ENCODE measurements at places on chromosomes 5 and 9. TPM values are rescaled to one million over a fixed set of nuclear protein-coding genes. Genes with fewer than 3 reads are reported as not detected.

PCA3 gene
- total RNA-seq = 0.62 TPM

WNT8A gene
- 0.69 TPM for total RNA-seq

CLINT1 gene
- total RNA-seq = 72.9 TPM

ANGPTL2 gene
- total RNA-seq = 5.7 TPM

DNA sequence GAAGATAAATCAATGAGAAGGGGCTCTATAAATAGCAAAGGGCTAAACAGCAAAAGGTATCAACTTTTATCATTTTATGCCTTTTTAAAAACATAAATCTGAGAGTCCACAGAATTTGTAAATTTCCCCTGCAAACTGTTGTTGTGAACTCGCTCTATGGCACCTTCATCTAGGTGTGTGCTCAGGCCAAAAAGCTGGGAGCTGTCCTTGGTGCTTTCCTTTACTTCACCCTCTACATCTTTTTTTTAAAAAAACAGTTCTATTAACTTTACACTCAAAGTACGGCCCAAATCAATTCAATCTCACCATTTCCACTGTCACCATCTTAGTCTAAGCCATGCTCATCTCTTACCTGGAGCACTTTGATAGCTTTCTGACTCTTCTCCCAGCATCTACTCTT lies 108.2 kb upstream of the GPR151 start:
- H3K4me1 ChIP-seq = no peaks in the 10 kb centered on the region
- H3K27ac ChIP-seq = no peak overlapping the region
- no peak overlapping the region for H3K4me3 ChIP-seq
- H3K27me3 ChIP-seq = peaks cover 3% of the 10 kb centered on the region
- H3K36me3 ChIP-seq = no peaks in the 10 kb centered on the region

GRCh38 chr5:134559672-134560071 lies 34.2 kb downstream of the JADE2 start:
- no peak overlapping the region for H3K4me3 ChIP-seq
- H3K27me3 ChIP-seq = peaks cover 14% of the 10 kb centered on the region
- H3K27ac ChIP-seq = no peak overlapping the region
- H3K4me1 ChIP-seq = peaks cover 12% of the 10 kb centered on the region
- DNase-seq = no peak

DNA sequence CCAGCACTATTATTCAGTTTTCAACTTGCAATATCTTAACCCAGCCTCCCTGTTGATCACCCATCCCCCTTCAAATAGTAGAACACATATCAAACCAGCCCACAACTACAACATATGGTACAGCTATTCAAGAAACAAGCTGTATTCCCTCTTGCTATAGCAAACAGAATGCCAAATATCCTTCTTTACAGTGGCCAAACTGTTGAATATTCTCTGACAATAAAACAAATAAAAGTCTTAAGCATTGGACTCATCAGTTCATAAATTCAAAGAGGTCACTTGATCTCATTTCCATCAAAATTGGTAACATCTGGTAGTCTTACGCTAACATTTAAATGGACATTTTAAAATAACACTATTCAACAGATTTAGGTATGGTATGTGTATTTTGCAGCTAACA lies 350.8 kb downstream of the EFNA5 start:
- no peak overlapping the region for H3K4me3 ChIP-seq
- no peak overlapping the region for H3K27ac ChIP-seq
- no peak for DNase-seq
- H3K4me1 ChIP-seq = peaks cover 23% of the 10 kb centered on the region
- no peaks in the 10 kb centered on the region for H3K36me3 ChIP-seq
- H3K27me3 ChIP-seq = no peaks in the 10 kb centered on the region

DNA sequence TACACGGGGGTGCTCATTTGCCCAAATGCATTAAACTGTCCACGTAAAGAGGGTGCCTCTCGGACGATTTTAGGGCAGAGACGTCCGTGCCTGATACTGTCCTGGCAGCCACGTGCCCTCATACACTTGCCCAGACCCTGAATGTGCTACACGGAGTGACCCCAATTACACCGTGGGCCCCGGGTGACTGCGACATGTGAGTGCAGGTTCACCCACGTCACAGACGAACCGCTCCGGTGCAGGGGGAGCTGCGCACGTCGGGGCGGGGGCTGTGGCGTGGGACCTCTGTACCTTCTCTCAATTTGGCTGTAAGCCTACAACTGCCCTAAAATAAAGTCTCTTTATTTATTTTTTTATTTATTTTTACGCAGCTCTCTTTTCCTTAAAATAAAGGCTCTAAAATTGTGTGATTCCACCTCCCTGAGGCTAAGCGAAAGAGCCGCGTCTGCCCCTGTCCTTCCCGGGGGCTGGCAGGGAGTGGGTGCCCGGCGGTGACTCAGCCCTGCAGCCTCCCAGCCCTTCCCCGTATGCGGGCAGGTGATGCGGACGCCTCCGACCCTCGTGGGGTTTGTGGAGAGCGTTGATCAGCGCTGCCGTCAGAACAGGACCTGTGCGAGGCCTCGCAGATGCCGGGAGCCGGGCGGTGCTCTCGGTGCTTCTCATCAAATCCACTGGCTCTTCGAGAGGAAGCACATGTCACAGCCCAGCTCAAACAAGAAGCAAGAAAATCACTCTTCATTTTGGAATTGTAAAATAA lies 9.2 kb upstream of the EGFL7 start:
- peaks cover 28% of the 10 kb centered on the region for H3K4me1 ChIP-seq
- H3K27ac ChIP-seq = peak overlapping the region; percentile 83
- no peak for DNase-seq
- no peak overlapping the region for H3K4me3 ChIP-seq
- H3K27me3 ChIP-seq = peaks cover 5% of the 10 kb centered on the region

DNA sequence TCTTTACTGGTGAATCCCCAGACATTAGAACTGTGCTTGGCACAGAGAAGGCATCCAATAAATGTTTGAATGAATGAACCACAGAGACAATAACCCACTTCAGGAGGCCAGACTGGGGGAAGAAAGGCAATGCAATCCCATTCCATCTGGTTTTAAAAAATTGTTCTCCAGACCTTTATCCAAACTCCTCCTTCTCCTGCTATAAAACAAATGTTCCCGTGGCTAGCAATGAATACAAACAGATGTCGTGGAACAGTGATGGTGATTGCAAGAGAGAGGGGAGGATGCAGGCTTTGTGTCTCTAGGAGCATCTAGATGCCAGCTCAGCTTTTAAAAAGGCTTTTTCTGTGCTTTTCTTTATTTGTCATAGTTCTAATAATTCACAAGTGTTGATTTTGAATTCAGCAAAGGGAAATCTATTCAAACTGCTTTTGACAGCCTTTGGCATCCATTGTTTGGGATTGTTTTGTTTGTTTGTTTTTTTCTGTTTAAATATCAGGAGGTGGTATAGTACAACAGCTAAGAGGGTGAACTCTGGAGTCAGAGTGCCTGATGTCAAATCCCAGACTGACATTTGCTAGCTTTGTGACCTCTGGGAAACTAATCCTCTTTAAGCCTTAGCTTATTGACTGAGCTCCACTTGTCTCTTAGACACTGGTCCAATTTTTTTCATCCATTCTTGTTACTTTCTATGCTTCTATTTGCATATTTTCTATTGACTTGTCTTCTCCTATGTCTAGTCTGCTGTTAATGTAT lies 59.1 kb downstream of the TNFSF15 start:
- H3K27ac ChIP-seq = no peak overlapping the region
- no peak for DNase-seq
- no peak overlapping the region for H3K4me3 ChIP-seq
- no peaks in the 10 kb centered on the region for H3K27me3 ChIP-seq
- no peaks in the 10 kb centered on the region for H3K36me3 ChIP-seq

- H3K4me1 ChIP-seq = peaks cover 11% of the 10 kb centered on the region
- H3K4me3 ChIP-seq = no peak overlapping the region
- no peak for DNase-seq
- H3K27me3 ChIP-seq = peaks cover 3% of the 10 kb centered on the region
- no peak overlapping the region for H3K27ac ChIP-seq
- peaks cover 5% of the 10 kb centered on the region for H3K36me3 ChIP-seq
Measured at GRCh38 chr9:113398796-113399195, 2.3 kb downstream of the ALAD start.

DNA sequence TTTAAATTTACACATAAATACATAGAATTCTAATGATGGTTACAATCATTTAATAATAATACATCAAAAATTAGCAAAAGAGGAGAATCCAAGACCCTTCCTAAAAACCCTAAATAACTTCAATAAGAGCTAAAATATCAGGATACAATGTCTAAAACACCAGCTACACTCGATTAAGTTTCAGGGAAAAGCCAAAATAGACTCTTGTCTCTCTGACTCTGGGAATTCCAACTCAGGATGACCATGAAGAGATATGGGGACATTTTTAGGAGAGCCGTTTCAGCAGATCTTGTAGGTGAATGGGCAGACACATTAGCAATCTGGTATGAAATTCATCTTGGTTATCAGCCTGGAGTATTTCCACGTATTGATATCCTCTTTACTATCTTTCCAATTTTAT lies 193.3 kb upstream of the NR3C1 start:
- no peak for DNase-seq
- no peak overlapping the region for H3K4me3 ChIP-seq
- no peaks in the 10 kb centered on the region for H3K4me1 ChIP-seq
- no peak overlapping the region for H3K27ac ChIP-seq

DNA sequence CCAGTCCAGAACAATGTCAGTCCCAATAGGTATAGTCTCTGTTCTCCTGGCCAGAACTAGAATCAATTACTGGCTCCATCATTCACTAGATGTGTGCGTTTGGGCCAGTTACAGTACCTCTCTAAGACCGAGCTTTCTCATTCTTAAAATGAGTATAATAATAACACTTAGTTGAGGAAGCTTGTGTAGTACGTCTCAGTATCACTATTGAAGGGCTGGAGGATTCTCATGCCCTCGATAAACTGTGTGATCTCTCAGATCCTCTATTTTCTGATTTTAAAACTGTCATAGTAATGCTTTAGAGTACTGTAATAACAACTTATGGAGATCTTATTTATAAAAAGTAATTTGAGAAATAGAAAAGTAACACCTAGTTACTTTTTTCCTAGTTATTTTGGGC lies 50.7 kb downstream of the CDKN2A start:
- H3K27me3 ChIP-seq = no peaks in the 10 kb centered on the region
- no peak overlapping the region for H3K27ac ChIP-seq
- no peak for DNase-seq
- H3K4me1 ChIP-seq = no peaks in the 10 kb centered on the region
- no peak overlapping the region for H3K4me3 ChIP-seq
- H3K36me3 ChIP-seq = no peaks in the 10 kb centered on the region

DNA sequence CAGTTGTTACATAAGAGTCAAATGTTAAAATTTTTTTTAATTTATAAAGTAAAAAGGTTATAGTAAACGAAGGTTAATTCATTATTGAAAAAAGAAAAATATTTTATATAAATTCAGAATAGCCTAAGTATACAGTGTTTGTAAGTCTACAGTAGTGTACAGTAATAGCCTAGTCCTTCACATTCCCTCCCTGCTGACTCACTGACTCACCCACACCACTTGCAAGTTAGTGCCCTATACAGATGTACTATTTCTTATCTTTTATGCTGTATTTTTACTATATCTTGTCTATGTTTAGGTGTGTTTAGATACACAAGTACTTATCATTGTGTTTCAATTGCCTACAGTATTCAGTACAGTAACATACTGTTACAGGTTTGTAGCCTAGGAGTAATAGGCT lies 57.6 kb downstream of the MAMDC2 start:
- H3K4me3 ChIP-seq = no peak overlapping the region
- no peaks in the 10 kb centered on the region for H3K27me3 ChIP-seq
- H3K27ac ChIP-seq = no peak overlapping the region
- no peaks in the 10 kb centered on the region for H3K36me3 ChIP-seq
- no peak for DNase-seq
- H3K4me1 ChIP-seq = no peaks in the 10 kb centered on the region

DNA sequence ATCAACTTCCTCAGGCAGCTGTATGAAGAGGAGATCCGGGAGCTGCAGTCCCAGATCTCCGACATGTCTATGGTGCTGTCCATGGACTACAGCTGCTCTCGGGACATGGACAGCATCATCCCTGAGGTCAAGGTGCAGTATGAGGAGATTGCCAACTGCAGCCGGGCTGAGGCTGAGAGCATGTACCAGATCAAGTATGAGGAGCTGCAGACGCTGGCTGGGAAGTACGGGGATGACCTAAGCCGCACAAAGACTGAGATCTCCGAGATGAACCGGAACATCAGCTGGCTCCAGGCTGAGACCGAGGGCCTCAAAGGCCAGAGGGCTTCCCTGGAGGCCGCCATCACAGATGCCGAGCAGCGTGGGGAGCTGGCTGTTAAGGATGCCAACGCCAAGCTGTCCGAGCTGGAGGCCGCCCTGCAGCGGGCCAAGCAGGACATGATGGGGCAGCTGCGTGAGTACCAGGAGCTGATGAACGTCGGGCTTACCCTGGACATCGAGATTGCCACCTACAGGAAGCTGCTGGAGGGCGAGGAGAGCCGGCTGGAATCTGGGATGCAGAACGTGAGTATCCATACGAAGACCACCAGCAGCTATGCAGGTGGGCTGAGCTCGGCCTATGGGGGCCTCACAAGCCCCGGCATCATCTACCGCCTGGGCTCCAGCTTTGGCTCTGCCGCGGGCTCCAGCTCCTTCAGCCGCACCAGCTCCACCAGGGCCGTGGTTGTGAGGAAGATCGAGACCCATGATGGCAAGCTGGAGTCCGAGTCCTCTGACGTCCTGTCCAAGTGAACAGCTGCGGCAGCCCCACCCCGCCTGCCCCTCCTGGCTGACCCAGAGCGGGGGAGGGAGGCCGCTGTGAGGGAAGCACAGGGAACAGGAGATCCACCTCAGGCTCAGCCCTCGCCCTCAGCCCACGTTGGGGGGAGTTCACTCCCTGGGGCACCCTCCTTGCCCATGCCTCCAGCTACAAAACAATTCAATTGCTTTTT lies 84.0 kb downstream of the SEC61B start:
- H3K27ac ChIP-seq = no peak overlapping the region
- no peak overlapping the region for H3K4me3 ChIP-seq
- no peaks in the 10 kb centered on the region for H3K36me3 ChIP-seq
- no peak for DNase-seq
- H3K27me3 ChIP-seq = peaks cover 5% of the 10 kb centered on the region

GRCh38 chr9:10597801-10598200 lies 15.0 kb downstream of the PTPRD start:
- no peaks in the 10 kb centered on the region for H3K27me3 ChIP-seq
- no peak overlapping the region for H3K27ac ChIP-seq
- H3K4me1 ChIP-seq = no peaks in the 10 kb centered on the region
- no peak overlapping the region for H3K4me3 ChIP-seq
- no peaks in the 10 kb centered on the region for H3K36me3 ChIP-seq
- DNase-seq = no peak

DNA sequence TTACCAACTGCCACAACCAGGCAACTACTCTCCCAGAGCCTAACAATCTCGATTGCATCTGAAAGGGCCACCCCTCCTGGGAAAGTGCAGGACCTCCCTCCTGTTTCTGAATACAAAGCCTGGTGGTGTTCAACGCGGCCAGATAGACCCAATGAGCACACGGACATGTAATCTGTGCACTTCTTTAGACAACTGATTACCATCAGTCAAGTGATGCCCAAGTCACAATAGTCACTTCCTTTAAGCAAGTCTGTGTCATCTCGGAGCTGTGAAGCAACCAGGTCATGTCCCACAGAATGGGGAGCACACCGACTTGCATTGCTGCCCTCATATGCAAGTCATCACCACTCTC lies 739 bp downstream of the C9orf72 start:
- H3K27me3 ChIP-seq = peaks cover 5% of the 10 kb centered on the region
- H3K4me3 ChIP-seq = peak overlapping the region; percentile 95
- peak overlapping the region; percentile 84 for H3K27ac ChIP-seq
- H3K36me3 ChIP-seq = no peaks in the 10 kb centered on the region

Data from endothelial cell (in vitro differentiated cells).